NCI-H1092 (cell line): ENCODE measurements at places on chromosomes 4 and X.

DNA sequence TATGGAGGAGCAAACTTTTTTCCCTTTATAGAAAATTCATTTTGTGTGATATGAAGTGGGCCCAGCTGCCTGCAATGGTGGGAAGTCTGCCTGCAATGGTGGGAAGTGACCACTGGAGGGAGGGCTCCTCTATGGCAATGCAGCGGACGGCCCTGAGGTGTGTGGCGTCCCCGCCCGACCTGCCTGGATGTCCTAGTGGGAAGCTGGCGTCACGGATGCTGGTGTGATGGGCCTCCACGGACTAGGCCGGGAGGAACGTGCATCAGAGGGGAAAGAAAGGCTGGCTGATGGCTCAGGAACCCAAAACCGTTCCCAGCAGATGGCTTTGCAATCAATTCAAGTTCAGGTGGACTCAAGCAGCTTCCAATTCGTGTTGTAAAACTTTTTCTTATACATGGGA lies 177.9 kb downstream of the AFAP1 start:
- DNase-seq, result no peak

DNA sequence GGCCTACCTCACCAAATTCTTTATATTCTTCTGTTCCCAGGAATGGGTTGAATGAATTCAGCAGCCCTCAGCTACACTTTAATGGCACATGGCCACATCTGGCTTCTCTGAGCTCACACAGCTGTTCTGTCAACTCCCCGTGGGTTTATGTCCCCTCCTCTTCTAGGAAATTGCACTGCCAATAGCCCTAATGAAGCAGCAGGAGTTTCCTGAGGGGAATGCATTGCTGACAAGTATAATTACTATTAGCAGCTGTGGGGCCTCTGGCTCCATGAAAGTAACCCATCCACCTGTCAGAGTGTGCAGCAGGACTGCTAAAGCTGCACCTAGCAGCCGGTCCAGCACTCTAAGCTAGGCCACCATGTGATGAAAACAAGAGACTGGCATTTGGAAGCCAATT lies 50.3 kb downstream of the FTHL17 start:
- no peak for DNase-seq

DNA sequence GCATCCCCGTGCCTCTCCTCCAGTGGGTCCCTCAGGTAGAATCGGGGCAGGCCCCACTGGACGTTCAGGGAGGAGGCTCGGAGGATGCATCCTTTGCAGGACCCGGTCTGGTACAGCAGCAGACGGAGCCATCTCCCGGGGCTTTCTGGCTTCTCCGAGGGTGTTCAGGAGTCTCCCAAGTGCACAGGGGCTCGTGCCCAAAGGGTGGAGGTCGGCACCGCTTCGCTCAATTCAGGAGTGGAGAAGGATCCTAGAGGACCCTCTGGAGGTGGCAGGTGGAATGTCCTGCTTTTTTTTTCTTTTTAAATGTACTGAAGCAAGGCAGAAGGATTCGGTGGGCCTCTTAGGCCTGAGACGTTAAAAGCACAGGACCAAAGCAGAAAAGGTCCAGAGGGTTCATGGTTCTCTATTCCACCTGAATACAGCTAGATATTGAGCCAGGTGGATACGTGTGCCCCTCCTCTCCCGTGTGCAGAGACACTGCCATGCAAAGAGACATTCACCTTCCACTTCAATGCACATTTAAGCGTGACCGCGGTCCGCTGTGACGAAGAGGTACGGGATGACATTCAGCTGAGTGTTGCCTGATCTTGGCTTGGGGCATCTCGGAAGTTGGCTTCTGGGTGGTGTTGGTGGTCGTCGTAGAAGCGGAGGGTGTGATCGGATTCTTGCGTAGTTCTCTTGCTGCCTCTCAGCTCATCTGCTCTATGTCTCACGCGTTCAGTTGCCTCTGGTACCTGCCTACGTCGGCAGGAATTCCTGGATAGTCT lies 281.2 kb upstream of the AGTR2 start:
- no peak for DNase-seq

- no peak for DNase-seq
These were observed 423.6 kb downstream of the ANKRD50 start for GRCh38 chr4:124288706-124289486.

DNA sequence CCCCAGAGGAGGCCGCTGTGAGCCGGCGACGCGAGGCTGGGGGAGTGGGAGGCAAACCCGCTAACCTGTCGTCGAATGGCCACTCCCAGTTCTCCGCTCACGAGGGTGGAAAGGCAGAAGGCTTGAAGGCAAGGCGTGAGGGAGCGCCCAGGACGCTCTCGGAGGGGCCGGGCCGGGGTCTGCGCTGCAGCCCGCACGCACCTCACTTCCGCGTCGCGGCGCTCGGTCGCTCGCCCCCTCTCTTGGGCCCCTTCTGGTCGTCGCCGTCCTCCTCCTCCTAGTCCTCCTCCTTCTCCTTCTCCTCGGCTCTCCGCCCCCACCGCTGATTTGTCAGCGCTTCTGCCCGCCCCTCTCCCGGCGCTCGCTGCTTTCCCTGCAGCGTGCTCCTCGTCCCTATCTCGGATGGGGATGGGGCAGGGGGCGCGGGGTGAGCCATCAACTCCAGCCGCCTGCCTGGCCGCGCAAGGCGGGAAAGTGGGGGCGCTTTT lies at the start of gene SNCA:
TSS of gene SNCA (minus strand) at position 265 of the 488 bp plus-strand sequence. CDS start 1,494 bp downstream, outside the sequence.
- peak; percentile 61 for DNase-seq

GRCh38 chr4:42600578-42600977 lies 56.3 kb downstream of the ATP8A1 start:
- no peak for DNase-seq

GRCh38 chr4:33369446-33369845 lies 2649.3 kb downstream of the PCDH7 start:
- DNase-seq, result no peak

DNA sequence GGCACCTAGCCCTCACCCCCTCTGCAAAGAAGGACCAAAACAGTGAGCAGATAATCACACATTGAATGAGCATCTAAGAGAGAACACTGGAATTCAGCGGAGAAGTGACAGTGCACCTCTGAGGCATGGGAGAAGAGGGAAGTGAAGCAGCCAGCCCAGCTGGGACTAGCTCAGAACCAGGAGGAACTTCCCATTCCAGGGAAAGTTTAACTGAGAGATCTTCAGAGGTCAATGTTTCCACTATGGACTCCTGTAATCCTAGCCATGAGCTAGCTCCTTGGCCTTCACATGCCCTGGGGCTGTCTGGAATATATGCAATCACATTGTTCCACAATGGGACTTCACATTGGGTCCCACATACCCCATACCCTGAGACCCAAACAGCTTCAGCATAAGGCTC lies 24.4 kb downstream of the TLR6 start:
- no peak for DNase-seq

- no peak for DNase-seq
These were observed 103.2 kb upstream of the PDE5A start for GRCh38 chr4:119731778-119732177.

DNA sequence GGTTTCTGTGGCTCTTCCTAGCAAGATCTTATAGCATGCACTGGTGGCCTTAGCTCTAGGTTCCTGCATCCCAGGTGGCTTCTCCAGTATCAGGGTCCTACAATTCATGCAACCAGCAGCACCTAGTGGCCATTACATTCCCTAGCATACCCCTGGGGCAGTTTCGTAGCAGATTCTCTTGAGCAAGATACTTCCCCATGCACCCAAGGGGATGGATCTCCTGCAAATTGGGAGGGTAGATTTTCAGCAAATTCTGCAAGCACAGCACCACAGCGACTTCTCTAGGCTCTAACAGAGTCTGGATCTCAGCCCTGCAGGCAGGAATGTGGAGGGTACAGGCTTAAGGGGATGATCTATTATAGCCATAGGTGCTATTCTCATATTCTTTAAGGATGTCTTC lies 13.1 kb upstream of the SLC9B1 start:
- DNase-seq, result no peak

DNA sequence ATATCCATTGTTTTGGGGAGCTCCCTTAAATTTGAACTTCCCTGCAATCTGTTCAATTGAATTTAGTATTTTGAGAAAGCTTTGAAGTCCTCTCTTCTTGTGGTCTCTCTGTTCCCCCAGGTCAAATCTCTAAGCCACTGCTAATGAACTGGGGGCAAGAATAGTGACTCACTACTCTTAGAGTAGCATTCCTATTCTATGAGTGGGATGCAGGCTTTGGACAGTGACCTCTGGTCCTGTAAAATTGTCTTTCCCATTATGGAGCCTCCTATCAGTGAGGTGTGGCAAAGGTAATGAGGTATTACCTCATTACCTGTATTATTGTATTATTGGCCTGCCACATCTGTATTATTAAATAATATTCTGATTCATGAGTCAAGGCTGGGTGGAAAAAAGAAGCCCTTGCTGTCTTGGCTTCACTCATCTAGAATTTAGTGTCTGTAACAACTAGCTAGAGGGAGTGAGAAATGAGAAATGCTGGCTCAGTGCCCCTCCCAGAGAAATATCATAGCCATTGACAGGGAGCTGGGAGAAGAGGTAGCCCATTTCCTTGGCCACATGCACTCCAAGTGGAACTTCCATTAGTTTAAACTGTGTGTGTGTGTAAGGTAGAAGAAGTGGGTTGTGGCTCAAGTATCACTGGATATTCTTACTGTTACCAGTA lies 393.9 kb upstream of the CTSO start:
- no peak for DNase-seq

GRCh38 chrX:50114113-50114512 lies 86.7 kb downstream of the AKAP4 start:
- no peak for DNase-seq

GRCh38 chr4:137819964-137820383 lies 287.7 kb upstream of the PCDH18 start:
- DNase-seq, result no peak

DNA sequence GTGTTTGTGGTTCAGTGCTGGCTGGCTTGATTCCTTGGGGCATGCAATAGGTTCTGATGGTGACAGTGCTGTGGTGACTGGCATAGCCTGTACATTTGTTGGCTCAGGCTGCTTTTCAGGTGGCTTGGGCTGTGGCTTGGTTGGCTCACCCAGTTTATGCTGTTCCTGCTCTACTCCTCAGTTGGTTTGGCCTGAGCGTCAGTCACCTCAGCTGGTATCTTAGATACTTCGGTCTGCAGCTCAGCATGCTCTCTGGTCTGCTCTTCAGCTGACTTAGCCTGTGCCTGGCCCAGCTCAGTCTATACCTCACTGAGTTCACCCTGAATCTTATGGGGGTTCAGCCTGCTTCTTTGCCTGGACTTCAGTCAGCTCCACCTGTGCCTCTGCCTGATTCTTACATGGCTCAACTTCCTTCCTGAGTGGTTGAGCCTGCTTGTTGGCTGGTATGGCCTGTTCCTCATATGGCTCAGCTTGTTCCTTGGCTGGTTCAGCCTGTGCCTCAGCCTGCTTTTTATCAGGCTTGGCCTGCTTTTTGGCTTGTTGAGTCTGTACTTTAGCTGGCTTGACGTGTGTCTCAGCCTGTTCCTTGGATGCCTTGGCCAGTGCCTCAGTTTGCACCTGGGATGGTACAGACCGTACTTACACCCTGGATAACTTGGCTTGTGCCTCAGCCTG lies 170.6 kb downstream of the MSN start:
- DNase-seq, result no peak

DNA sequence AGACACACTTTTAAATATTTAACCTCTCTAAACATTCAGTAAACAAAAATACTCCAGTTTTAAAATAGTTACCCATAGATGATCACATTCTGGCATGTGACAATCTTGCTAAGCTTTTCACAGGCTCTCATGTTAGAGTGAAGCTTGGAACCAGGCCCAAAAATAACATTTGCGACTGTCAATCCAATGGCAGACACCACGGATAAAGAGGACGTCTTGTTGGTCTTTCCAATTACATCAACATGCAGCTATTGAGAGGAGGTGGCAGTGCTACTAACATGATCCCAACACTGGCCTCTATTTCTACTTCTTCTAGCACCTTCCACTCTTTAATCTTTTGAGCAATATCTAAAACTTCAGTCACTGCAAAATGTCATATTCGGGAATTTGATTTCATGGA lies 970.8 kb upstream of the TENM3 start:
- no peak for DNase-seq

DNA sequence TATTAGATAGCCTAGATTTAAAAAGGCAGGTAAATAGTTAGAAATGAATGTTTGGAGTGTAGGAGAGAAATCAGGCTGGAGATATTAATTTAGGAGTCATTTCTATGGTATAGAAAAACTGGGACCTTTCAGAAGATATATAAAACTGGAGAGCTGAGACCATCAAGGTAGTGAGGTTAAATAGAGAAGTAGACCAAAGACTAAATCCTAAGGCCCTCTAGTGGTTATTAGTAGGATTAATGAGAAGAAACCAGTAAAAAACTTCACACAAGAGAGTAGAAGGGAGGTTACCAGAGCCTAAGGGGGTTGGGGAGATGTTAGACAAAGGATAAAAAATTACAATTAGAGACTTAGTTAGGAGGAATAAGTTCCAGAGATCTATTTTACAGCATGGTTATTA lies 351.0 kb upstream of the SPANXN1 start:
- DNase-seq, result no peak

GRCh38 chr4:73573794-73574528 lies 46.3 kb downstream of the RASSF6 start:
- DNase-seq, result peak; percentile 89

- DNase-seq, result no peak
These were observed 70.5 kb upstream of the PRSS48 start for GRCh38 chr4:151206241-151207005.

DNA sequence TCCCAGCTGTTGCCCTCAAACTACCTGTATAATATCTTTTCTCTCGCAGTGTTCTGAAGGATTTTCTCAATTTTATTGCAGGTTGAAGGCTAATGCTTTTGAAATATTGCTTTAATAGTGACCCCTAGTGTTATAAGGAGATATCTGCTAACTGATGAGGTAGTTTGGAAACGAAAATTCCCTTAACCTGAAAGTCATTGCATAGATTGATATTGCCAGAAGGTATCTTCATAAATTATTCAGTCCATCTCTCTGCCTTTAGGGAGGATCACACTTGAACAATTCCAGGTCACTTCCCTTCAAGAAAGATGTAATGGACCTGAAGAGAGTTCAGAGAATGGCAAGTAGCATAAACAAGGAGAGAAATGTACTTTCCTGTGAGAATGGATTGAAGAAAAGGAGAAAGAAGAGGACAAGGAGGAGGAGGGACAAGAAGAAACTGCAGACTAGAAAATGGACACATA lies 44.1 kb downstream of the TIGD4 start:
- no peak for DNase-seq

- DNase-seq, result no peak
These were observed 2.2 kb upstream of the ACSL4 start for GRCh38 chrX:109735202-109735744.

- DNase-seq, result no peak
These were observed 1.1 kb downstream of the HTT start for GRCh38 chr4:3075652-3075981.

DNA sequence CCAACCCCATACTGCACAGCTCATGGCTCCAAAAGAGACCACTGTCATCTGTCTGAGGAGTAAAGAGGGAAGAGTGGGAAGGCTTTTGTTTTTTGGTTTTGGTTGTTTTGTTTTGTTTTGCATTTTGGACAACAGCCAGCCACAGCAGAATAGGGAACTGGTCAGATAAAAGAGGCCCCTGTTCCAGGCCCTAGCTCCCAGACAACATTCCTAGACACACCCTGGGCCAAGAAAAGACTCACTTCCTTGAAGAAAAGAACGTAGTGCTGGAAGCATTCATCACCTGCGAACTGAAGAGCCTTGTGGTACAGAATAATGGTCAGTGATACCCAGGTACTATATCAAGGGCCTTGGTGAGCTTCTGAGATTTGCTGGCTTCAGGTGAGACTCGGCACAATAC lies 619.4 kb upstream of the SPANXN1 start:
- no peak for DNase-seq

- no peak for DNase-seq
These were observed 14.7 kb downstream of the NFXL1 start for GRCh38 chr4:47899639-47900038.
